ENCODE measurements at places on chromosomes 7 and 10.

DNA sequence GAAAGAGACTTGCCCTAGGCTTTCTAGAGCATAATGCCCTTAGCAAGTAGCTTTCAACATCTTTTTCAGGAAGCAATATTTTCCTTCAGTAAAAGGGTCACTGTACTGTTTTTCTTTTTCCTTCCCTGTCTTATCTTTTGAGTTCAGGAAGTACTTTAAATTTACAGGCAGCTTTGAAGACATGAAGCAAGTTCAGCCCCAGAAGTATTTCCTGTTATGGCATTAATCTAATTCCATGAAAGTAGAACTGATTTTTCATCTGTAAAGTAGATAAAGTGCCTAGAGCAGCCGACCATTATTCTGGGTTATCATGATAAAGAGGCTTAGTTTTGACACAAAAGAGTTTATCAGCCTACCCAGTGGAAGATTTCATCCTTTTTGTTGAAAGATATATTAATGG, 288.2 kb downstream of the ADK start:
- H3K4me1 ChIP-seq: no peaks in the 10 kb centered on the region
- H3K27me3 ChIP-seq: no peaks in the 10 kb centered on the region
- DNase-seq: no peak
- no peak overlapping the region for H3K4me3 ChIP-seq
- no peaks in the 10 kb centered on the region for H3K36me3 ChIP-seq
- no peak overlapping the region for H3K27ac ChIP-seq

DNA sequence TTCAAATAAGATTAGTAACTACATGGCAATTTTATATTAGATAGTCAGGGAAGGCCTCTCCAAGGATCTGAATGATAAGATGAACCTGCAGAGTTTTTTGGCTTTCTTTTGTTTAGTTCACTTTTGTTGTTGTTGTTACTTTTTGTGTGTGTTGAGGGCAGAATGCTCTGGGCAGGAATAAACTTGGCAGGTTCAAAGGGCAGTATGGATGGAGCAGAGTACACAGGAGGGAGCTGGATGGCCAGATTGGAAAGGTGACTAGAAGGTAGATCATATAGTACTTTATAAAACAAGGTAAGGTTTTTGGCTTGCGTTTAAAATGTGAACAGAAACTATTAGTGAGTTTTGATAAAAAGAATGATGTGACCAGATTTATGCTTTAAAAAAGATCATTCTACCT, 17.9 kb downstream of the CROT start:
- no peaks in the 10 kb centered on the region for H3K27me3 ChIP-seq
- H3K27ac ChIP-seq: no peak overlapping the region
- H3K36me3 ChIP-seq: peaks cover 91% of the 10 kb centered on the region
- DNase-seq: no peak
- H3K4me3 ChIP-seq: no peak overlapping the region

DNA sequence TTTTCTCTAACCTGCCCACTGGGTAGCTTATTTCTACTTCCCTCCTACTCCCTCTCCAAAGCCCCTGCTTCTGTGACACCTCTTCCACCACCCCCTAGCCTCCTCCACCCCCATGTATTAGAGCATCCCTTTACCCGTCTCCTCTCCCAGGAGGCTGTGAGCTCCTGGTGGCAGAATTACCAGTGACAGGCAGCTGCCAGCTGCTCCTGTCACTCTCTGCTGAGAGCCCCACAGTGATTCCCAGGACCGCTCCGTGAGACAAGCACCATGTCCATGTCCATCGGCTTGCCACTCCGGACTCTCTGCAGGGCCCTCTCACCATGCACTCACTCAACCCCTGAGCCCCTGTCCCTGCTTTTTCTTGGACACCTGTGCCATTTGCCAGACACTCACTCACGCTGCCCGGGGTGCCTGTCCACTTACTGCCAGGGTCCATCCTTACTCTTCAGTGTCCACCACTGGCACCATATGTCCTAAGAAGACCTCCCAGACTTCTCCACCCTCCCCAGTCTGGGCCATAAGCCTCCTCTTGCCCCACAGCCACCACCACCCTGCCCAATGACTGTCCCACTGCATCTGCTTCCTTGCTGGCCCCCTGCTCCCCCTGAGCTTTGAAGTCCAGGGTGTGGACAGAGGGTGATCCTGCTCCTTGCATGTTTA, 9.8 kb downstream of the WDFY4 start:
- no peak overlapping the region for H3K27ac ChIP-seq
- H3K36me3 ChIP-seq: no peaks in the 10 kb centered on the region
- no peaks in the 10 kb centered on the region for H3K4me1 ChIP-seq
- DNase-seq: no peak
- H3K27me3 ChIP-seq: no peaks in the 10 kb centered on the region

GRCh38 chr7:31603046-31603445, 84.0 kb upstream of the PPP1R17 start:
- no peaks in the 10 kb centered on the region for H3K4me1 ChIP-seq
- no peak for DNase-seq
- no peaks in the 10 kb centered on the region for H3K36me3 ChIP-seq
- no peak overlapping the region for H3K27ac ChIP-seq
- no peaks in the 10 kb centered on the region for H3K27me3 ChIP-seq
- H3K4me3 ChIP-seq: no peak overlapping the region

DNA sequence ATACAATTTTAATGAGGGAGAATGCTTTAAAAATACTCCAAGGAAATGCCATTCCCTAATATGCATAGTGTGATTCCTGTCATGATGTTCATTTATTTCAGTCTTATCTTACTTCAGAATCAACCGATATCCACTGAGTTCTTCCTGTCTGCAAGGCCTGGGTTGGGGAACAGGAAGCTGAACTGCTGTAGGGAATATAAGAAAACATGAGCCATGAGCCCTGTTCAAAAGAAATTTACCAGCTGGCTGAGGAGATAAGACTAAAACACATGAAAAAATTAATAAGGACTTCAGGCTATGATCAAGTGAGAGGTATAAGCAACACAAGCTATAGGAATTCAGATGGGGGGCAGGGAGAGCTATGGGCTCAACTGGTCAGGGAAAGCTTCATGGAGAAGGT, 184.7 kb downstream of the PLPP4 start:
- H3K4me3 ChIP-seq: no peak overlapping the region
- H3K27ac ChIP-seq: no peak overlapping the region
- no peaks in the 10 kb centered on the region for H3K27me3 ChIP-seq
- H3K36me3 ChIP-seq: no peaks in the 10 kb centered on the region

DNA sequence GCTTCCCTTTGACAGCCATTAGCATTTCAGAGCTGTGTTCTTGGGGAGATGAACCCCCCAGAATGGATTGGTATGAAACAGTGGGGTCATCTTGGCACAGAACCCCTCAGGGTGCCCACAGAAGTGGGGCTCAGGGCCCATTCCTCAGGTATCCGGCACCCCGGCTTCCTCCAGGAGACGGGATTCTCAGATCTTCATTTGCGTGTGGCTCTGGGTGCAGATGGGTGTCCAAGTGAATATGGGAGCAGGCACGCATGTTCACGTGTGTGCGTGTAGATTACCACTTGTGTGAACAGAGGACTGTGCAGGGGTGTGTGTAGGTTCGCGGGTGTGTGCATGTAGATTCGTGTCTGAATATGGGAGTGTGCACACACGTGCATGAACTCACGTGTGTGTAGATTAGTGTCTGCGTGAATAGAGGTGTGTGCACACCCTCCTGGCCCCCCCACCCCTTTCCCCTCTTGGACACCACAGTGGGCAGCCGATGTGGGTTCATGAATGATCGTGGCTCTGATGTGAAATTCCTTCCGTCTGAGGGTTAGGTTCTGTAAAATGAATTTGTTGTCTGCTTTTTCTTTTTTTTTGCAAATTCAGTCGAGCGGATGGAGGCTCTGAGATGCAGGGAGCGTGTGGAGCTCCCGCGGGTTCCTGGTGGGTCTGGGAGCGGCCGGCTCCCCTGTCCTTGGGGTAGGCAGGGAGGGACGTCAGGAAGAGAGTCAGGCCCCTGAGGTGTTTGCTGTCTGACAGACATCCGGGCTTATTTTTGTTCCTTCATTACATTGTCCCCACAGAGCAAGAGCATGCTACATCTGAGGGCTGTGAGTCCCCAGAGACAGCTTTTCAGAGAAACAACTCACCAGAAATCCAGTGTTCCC, 7.4 kb downstream of the ELFN1 start:
- H3K4me1 ChIP-seq: peaks cover 9% of the 10 kb centered on the region
- H3K4me3 ChIP-seq: peak overlapping the region; percentile 41
- no peak for DNase-seq
- H3K27ac ChIP-seq: no peak overlapping the region
